Activated CD4-positive, alpha-beta T cell treated with anti-CD3 and anti-CD28 coated beads for 36 hours (primary cell): ENCODE measurements at places on chromosomes 1 and 21. TPM values are rescaled to one million over a fixed set of nuclear protein-coding genes. Genes with fewer than 3 reads are reported as not detected.

The CD48 gene
- 217 TPM for total RNA-seq

The KRTAP19-1 gene
- total RNA-seq = not detected

The TNFRSF14 gene
- 145 TPM for total RNA-seq

The GBP4 gene
- total RNA-seq = 30.8 TPM

The ANXA9 gene
- total RNA-seq = 0.27 TPM

The LCE1B gene
- not detected for total RNA-seq

The SPRR5 gene
- total RNA-seq = not detected

GRCh38 chr1:82466416-82466815, 665.7 kb downstream of the ADGRL2 start:
- DNase-seq = no peak

DNA sequence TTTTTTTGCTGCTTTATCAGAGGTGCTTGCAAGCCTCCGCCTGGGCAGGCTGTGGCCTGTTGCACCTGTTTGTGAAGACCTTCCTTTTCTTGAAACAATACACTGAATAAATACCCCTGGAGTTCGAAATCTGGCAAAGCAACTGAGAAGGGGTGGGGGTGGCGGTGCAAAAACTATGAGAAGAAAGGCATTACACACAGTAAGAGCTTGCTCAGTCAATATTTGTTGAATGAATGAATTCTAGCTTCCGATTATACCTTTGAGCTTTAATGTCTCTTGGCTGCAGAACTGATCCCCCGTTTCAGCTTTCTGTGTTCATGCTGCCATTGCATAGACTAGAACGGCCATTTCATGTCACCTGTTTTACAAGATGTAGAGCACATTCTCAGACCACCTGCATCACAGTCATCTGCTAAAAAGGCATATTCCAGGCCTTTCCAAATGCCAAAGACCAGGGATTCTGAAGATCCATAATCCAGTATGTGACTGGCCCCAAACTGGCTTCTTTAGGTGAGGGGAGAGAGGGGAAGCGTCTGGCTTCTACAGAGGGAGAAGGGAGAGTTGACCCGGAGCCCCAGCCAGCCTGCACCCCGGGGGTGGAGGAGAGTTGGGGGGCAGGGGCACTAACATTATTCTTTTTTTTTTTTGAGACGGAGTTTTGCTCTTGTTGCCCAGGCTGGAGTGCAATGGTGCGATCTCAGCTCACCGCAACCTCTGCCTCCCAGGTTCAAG, 111.5 kb downstream of the ETS2 start:
- no peak for DNase-seq

DNA sequence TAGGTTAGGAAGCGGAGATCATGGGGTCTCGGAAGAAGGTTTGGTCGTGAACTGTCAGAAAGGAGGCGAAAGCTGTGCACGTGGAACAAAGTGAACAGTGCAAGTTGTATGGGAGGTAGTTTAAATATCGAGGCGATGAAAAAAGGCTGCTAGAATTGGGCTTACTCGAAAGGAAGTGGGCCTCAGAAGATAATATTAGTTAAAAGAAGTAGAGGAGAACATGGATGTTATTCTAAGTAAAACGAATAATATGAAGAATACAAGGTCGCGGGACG, 571 bp downstream of the WDR3 start:
- no peak for DNase-seq
